Ureter (tissue), 1 donor: ENCODE measurements at places on chromosomes 2 and 18. TPM values are rescaled to one million over a fixed set of nuclear protein-coding genes. Genes with fewer than 3 reads are reported as not detected.

- no peak for DNase-seq
Measured at GRCh38 chr2:156532989-156533388, 96.8 kb downstream of the GPD2 start.

- DNase-seq, result no peak
Measured at GRCh38 chr2:223967981-223968380, 10.7 kb downstream of the MRPL44 start.

Gene RAPGEF4
- total RNA-seq, result 18.6 TPM

DNA sequence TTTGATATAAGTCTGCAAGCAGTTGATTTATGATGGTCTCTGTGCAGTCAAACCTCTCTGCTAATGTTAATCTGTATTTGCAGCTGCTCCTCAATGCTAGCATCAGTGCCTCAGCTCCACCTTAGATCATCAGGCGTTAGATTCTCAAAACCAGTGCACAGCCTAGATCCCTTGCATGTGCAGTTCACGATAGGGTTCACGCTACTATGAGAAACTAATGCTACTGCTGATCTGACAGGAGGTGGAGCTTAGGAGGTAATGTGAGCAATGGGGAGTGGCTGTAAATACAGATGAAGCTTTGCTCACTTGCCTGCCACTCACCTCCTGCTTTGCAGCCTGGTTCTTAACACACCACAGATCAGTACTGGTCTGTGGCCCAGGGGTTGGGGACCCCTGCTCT, 18.4 kb downstream of the RBKS start:
- DNase-seq, result no peak

Gene SPAG16
- total RNA-seq, result 63.2 TPM
